Foreskin keratinocyte (primary cell): ENCODE measurements at places on chromosomes 1 and 21. TPM values are rescaled to one million over a fixed set of nuclear protein-coding genes. Genes with fewer than 3 reads are reported as not detected.

GRCh38 chr1:30907481-30908315, 860 bp downstream of the SDC3 start:
- no peak for DNase-seq

GRCh38 chr1:214709241-214709640, 106.2 kb downstream of the CENPF start:
- DNase-seq: no peak

Gene FCGR1A
- not detected in 2 replicates for polyA plus RNA-seq

Gene GNL2
- 88.2 and 97.2 TPM in 2 replicates for polyA plus RNA-seq

Gene RIPPLY3
- 0.53 and 0.56 TPM in 2 replicates for polyA plus RNA-seq
